ENCODE measurements at places on chromosomes 11 and 22.

DNA sequence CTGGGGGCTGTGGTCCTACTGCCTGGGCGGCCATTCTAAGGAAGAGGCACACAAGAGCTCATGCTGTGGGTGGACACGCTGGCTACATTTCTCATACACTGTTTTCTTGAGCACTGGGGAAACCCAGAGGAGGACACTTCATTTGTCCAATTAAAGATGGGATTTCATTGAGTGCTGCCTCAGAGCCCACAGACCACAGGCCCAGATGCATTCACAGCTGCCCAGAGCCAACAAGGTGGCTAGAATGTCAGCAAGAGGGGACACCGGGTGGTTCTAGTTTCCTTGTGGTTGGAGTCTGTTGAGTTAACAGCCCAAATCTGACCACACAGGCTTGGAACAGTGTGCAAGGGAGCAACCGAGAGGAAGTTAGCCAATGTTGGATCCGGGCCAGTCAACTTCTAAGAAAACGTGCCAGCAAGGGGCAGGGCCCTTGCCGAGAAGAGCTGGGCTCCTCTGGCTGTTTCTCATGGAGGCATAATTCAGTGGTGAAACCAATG is 35.0 kb upstream of the SORL1 start:
- DNase-seq: peak; percentile 67

GRCh38 chr22:22009661-22010060 is 27.1 kb upstream of the TOP3B start:
- no peak for DNase-seq

- no peak for DNase-seq
Measured at GRCh38 chr22:24319451-24319850, 48.8 kb downstream of the SPECC1L start.

DNA sequence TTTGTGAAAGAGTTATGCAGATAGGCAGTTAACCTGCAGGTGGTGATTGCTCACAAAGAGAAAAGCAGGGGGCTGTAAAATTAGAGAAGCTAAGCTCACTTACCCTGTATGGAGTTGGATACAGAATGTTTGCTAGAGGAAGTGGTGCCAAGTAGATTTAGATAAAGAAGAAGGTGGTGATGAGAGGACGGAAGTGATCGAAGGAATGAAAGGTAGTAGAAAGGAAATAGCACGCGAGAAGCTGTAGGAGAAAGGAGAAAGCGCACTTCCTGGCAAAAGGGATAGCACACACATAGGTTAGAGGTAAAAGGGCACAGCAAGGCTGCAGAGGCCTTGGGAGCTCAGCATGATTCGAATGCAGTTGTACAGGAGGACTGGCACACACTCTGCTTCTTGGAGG is 87.3 kb upstream of the CTSC start:
- DNase-seq: no peak

- DNase-seq: peak; percentile 94
Measured at GRCh38 chr22:41800348-41801146, at the start of gene CCDC134. Gene CCDC134, plus strand, starts transcription at chr22:41800679. Its CDS starts 8,212 bp downstream, at chr22:41808891.

GRCh38 chr11:101255036-101255435 is 125.4 kb upstream of the PGR start:
- no peak for DNase-seq

DNA sequence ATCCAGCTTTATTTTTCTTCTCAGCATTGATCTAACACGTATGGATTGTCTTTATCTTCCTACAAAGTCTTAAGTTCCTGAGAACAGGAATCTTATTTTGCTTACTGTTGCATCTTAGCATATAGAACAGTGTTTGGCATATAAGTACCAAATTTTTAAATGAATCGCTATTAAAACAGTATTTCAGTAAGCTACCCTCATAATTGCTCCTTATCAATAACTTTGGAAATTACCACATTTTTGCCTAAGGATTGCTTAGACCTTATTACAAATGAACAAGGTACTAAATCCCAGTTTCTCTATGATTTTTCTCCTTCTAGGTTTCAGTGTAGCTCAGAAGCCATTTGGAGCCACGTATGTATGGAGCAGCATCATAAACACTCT is 9.7 kb downstream of the DEPDC7 start:
- DNase-seq: no peak

- no peak for DNase-seq
Measured at GRCh38 chr22:49668402-49668801, 159.3 kb downstream of the BRD1 start.

DNA sequence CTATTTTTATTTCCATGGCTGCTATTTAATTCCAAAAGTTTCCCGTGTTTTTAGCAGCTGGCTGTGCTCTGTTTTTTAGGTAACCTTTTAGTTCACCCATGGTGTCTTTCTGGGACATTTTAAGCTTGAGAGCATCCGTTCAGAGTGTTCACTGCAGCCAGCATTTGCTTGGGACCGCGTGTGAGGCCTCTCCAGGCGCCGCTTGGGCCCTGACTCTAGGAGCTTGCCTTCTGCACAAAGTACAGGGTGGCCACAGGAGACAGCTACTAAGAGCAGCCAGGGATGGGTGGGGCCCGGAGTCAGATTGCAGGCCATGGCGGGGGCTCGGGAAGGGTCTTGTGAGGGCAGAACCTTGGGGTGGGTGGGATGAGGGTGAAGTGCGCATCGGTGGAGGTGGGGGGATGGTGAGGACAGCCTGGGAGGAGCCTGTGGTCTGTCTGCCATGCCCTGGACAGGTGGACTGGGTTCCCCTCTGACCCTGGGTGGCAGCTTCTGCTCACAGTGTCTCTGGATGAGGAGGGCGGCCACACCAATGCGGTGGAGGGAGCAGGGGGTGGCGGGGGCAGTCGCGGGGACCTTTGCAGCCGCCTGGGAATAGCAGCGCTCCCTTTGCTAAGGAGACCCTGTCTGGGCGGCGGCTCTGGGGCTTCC is 288.1 kb downstream of the TBC1D22A start:
- DNase-seq: no peak

DNA sequence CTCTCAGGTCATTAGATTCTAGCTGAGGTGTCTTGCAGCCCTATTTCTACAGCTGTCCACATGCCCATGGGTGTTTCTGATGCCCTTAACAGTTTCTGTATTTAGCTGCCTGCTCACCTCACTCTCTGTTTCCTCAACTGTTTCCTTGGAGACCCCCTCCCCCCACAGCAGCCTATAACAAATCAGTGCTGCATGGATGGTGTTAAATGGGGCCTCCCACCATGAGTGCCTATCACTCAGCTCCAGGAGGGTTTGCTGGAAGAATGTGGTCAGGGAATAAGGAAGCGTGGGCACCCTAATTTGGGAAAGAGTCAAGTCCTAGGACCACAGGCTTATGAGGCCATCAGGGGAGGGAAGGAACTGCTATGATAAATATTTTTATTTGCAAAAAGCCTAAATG is 8.6 kb downstream of the KLHL35 start:
- no peak for DNase-seq

DNA sequence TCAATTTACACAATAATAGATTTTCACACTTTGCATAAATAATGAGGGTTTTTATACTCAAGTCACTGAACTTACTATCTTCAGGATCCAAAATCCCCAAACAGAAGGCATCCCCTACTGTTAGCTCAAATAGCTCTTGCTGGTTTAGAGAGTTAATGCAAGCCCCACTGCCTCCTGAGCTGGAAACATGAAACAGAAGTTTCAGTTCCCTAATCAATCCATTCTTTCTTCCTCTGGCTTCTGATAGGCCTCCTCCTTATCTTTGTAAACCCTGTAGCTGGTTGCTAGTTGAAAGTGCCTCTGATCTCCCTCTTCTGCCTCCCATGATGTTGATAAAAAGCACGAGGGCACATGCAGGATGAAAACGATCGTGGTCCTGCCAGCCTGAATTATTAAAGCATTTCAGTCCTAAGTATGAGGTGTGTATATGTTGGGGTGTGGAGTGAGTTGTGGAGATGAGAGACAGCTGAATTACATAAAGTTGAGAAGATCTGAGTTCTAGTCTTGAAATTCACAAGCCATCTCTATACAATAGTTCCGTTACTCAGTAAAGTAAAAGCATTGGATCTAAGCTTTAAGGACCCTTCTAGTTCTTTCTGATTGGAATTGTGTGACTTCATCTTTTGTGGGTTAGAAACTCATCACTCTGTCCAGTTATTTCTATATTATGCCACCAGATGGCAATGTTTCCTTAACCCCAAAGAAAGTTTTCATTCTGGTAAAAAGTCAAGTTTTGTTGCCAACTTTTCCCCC is 35.0 kb upstream of the EHF start:
- peak; percentile 28 for DNase-seq

GRCh38 chr11:121106812-121107211 is 5.8 kb downstream of the TECTA start:
- DNase-seq: peak; percentile 6

DNA sequence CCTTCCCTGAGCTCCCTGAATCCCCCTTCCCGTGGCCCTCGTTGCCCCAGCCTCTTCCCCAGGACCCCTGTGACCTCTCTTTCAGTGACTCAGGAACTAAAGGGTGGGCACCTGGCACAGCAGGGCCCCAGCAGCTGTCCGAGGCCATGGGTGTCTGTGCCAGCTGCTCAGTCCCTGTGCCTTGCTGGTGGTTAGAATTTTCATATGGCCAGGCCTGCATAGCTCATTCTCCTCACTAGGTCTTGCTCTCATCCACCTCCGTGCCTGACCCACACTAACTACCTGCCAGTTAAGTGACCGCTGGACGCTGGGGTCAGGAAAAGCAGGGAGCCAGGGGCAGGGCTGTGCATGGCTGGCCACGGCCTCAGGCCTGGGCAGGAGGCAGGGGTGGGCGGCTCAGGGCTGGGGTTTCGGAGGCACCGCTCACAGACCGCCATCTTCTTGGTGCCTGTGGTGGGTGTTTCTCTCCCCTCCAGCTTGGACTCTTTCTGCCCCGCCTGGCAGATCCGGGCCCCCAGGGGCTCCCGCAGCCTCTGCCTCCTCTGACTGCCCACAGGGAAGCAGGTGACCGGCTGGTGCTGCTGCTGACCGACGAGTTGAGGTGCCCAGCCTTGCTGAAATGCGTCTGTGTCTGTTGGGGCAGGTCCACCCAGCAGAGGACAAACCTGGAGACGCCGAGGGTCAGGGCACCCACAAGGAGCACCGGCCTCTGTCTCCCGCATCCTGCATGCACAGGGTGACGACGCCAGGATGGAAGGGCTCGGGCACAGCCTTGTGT is 20.3 kb downstream of the MRGPRD start:
- no peak for DNase-seq

- DNase-seq: no peak
Measured at GRCh38 chr11:117417856-117418255, 90.2 kb downstream of the CEP164 start.

- no peak for DNase-seq
Measured at GRCh38 chr22:46056546-46057245, 79.7 kb upstream of the WNT7B start.

- DNase-seq: no peak
Measured at GRCh38 chr11:46913484-46913883, 4.9 kb downstream of the LRP4 start.

DNA sequence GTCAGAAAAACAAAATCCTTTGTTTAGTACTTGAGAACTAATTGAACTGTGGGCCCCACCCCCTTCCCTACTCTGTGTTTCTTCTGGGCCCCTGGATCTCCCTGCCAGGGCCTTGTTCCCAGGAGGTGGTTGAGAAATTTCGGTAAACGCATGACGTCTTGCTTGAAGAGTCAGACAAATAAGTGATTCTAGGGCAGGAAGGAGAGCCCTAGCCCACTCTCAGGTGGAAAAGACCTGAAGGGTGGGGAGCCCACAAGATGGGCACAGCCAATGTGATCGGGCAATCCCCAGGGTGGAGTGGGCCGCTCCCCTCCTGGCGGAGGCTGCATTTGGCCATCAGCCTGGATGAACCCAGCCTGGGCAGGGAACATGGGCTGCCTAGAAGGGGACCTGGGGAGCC is 16.8 kb upstream of the P2RY2 start:
- DNase-seq: no peak

- DNase-seq: peak; percentile 30
Measured at GRCh38 chr11:118834427-118835028, 43.6 kb upstream of the DDX6 start.

GRCh38 chr11:119982517-119983239 is 155.2 kb downstream of the TRIM29 start:
- no peak for DNase-seq

DNA sequence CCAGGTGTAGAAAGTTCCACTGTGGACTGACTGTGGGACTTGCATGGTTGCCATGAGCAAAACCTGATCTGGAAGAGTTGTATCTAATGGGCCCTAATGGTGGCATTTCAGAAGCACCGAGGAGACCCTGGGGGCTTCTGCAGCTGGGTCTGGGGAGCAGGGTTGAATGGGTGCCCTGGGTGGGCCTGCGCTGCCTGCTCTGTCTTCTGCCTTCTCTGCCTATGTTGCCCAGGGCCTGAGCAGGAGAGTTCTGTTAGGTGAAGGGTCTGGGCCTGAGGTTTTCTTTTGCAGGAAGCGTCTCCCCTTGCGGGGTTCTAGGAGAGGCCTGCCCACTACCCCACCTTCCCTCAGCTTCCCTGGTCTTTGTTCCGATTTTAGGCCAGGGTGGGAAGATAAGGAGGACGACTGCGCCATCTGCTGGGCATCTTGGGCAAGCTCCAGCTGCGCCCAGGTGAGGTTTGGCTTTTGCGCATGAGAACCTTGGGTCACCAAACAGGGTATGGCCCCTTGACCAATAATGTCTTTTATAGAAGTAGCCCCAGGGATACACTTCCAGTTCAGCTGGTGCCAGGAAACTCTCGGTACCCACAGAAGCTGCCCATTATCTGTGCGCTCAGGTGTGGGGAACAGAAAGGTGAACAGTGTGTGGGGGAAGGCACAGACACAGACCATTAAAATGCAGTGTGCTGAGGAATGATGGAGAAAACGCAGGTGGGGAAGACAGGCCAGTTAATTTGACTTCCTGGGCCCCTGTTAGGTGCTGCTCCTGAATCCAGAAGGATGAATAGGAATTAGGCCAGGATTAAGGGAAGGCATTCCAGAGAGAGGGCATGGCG is 23.2 kb downstream of the COMMD9 start:
- peak; percentile 63 for DNase-seq

DNA sequence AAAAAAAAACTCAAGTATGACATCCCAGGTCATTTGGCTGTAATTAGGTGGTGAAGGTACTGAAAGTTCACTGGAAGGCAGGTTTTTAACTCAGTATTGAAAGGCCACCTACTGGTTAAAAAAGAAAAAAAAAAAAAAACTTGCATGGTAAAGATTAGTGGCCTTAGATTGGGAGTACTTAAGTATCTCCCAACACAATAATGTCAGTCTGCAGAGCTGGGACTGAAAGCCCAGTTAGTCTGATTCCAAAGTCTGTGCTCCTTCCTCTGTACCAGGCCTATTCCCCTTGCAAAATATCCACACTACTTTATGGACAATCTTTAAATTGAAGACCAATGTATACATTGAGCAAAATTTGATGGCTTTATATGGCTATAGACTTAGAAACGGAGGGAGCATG is 85.5 kb downstream of the NOX4 start:
- no peak for DNase-seq

- no peak for DNase-seq
Measured at GRCh38 chr11:121369366-121369765, 76.8 kb downstream of the SC5D start.
